Epithelial cell of alveolus of lung (primary cell): ENCODE measurements at places on chromosomes 4 and X. TPM values are rescaled to one million over a fixed set of nuclear protein-coding genes. Genes with fewer than 3 reads are reported as not detected.

Gene CPE
- total RNA-seq = 39.7 and 42.9 TPM in 2 replicates

Gene GPRASP1
- total RNA-seq = 0.65 and 1.2 TPM in 2 replicates

Gene RNF175
- total RNA-seq = 2.1 and 9.4 TPM in 2 replicates

Gene ELOVL6
- total RNA-seq = 15.2 and 27.7 TPM in 2 replicates

Gene TMEM31
- not detected in 2 replicates for total RNA-seq

Gene CCKAR
- not detected in 2 replicates for total RNA-seq

Gene TBC1D8B
- 9.3 and 10.0 TPM in 2 replicates for total RNA-seq
